ENCODE measurements at places on chromosomes 1 and 21.

DNA sequence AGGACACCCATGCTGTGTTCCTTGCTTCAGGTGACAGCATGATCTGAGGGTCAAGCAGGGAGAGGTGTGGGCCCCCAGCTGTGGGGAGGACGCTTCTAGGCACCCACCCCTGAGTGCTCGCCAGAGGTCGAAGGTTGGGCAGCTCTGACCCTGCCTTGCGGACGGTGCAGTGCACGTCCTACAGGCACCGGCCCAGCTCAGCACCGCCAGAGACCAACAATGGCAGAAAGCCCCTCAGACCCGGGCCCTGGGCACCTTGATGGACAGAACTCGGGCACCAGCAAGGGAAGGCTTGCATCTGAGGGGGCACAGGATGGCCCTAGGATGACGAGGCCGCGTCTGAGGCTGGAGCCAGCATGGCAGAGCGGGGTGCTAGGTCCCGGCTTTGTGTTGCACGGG is 24.7 kb downstream of the NADK start:
- DNase-seq = no peak

DNA sequence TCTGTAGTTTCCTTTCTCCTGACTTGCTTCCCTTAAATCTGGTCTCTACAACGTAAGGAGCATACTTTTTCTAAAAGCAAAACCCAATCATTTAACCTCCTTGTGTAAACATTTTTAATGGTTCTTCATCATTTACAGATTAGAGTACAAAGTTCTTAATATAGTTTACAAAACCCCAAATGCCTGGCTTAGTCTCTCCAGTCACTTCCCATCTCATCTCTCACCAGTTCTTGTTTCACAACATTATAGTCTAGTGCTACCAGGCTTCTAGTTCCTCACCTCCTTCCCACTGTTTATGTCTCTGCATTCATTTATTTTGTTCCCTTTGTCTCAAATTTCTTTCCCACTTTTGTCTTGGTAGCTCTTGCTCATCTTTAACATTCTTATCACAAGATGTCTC is 168.4 kb downstream of the FASLG start:
- DNase-seq = no peak

- DNase-seq = no peak
Measured at GRCh38 chr21:42618707-42619102, 34.7 kb upstream of the PDE9A start.

DNA sequence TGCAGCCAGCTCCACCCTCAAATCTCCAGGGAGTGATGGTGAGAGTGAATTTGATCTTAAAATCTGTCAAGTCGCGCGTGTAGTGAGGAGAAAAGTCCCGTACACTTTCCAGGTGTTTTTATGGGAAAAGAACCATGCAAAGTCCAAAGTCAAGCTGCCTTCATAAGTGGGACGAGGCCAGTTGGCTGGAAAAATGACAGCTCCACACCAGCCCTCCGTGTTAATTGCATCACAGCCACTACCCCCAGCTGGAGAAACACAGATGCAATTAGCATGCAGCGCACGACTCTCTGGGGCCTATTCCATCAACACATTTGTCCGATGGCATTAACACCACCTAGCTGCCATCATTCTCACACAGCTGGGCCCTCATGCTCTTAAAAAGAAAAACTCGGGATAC is 68.4 kb downstream of the KLHDC7A start:
- DNase-seq = no peak

DNA sequence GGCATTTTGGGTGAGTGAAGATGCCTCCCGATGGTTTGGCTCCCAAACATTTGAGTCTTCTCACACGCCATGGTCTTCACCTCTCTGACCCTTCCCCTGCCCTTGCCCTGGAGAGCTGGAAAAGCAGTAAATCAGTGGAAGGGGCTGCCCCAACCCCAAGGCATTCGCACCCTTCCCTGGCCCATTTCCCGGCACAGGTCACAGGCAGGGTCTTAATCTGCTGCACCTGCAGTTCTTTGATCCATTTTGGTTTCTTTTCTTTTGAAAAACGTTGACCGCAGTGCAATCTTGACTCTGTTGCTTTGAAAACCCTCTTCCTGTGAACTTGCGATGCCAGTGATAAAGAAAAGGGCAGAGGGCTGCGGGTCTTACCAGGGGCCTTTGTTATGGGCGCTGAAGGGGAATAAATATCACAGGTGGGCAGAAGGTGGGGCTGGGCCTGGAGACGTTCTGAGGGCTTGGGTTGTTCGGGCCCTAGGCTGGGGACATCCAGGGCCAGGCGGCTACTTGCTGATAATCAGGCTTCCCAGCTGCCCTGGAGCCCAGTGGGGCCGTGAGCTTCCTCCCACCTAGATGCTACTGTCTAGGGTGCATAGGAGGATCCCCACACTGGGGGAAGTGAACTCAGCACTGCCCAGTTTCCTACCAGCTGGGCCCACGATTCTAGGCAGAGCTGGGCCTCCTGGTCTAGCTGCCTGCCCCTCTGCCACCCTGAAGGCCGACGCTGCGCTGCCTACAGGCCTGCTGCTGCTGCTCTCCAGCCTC is 38.6 kb upstream of the EPS8L3 start:
- no peak for DNase-seq

GRCh38 chr1:200890818-200891773 is 3.6 kb upstream of the INAVA start:
- no peak for DNase-seq

DNA sequence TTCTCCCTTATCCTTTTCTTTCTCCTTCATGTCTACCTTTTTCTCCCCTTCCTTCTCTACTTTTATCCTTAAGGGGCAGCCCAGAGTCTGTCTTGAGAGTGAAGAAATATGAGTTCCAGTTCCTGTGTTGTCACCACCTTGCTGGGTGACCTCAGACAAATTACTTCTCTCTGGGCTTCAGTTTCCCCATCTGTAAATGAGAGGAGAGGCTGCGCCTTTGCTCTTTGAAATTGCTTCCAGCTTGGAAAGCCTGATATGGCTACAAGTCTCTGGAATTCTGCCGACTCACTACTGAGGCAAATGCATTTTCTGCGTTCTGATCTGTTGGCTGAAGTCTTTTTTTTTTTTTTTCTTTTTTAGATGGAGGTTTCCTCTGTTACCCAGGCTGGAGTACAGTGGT is 119.2 kb downstream of the SYF2 start:
- DNase-seq = no peak

GRCh38 chr21:26544201-26544775 is 28.8 kb downstream of the CYYR1 start:
- DNase-seq = no peak

- no peak for DNase-seq
Measured at GRCh38 chr1:57474137-57474750, 50.4 kb upstream of the DAB1 start.

DNA sequence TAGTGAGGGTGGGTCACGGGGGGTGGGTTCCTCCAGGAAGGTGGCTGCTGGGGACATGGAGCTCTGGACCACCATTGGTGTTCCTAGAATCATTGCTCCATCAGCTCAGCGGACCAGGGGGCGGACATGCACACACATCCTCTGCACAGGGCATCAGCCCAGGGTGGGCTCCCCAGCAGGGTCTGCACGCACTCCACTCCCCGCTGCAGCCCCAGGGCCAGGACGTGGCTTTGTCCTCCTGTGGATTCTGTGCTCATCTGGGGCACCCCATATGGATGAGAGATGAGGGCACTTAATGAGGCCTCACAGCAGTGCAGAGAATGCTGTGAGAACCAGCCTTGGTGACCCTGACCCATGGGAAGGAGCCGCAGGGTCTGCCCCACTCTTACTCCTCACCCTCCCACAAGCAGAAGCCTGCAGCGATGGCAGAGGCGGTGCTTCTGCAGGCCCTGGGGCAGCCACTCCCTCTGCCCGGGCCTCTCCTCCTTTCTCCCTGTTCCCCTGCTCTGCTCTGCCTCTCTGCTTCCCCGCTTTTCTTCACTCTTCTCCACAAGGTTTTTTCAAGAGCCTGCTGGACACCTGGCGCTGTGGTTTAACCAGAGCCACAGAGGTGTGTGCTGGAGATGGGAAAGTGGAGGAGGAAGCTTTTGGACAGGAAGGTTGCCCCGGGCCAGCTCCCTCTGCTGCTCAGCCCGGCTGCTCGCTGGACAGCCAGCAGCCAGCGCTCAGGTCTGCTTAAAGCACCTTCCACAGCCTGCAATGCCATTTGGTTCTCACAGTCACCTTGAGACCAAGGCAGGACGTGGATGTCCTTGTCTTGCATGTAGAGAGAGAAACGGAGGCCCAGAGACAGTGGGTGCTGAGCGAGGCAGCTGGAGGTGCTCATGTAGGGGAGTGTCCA is 26.3 kb upstream of the PCBP3 start:
- no peak for DNase-seq

DNA sequence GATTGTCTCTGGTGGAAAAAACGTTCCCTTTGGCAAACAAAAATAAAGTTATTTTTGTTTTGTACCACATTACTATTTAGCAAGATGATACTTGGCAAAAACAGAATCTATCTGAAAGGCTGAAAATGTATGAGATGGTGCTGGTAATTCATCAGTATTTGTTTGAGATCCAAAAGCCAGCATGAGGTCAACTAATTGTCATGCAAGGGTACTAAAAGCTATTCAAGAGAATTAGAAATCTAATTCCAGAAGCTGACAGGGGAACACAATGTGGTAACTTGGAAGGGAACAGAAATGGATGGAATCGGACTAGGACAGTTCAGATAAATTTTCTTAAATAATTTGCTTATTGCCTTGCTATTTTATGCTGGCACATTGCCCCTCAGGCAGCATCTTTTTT is 263.8 kb downstream of the KCNT2 start:
- DNase-seq = no peak

GRCh38 chr1:62438163-62438562 is 1.3 kb downstream of the USP1 start:
- no peak for DNase-seq

DNA sequence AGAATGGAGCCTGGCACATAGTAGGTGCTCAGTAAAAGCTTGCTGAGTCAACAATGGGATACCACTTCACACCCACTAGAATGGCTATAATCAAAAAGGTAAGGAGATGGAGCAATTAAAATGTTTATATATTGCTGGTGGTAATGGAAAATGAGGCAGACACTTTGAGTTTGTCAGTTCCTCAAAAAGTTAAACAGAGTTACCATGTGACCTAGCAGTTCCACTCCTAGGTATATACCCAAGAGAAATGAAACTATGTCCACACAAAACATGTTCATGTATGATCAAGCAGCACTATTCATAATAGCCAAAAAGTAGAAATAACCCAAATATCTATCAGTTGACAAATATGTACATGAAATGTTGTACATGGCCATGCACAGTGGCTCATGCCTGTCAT is 74.8 kb upstream of the ECE1 start:
- no peak for DNase-seq

GRCh38 chr1:38848071-38848470 is 11.5 kb downstream of the RRAGC start:
- DNase-seq = no peak

DNA sequence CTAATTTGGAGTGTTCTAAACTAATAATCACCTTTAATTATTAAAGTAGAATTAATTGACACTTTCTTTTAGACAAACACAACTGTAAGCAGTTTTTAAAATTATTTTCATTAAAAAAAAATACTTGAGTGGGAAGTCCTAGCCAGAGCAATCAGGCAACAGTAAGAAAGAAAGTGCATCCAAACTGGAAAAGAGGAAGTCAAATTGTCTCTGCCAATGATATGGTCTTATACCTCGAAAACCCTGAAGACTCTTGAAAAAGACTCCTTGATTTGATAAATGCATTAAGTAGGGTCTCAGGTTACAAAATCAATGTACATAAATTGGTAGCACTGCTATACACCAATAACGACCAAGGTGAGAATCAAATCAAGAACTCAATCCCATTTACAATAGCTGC is 83.0 kb upstream of the GADD45A start:
- DNase-seq = no peak

- no peak for DNase-seq
Measured at GRCh38 chr1:242147096-242147976, 148.4 kb upstream of the MAP1LC3C start.

- peak; percentile 52 for DNase-seq
Measured at GRCh38 chr1:2238361-2239012, 10.4 kb downstream of the SKI start.
